ENCODE measurements at places on chromosomes 2 and 18. TPM values are rescaled to one million over a fixed set of nuclear protein-coding genes. Genes with fewer than 3 reads are reported as not detected.

Gene SERPINB3
- not detected for total RNA-seq

Gene FBXO48
- 0.60 TPM for total RNA-seq

Gene METTL21A
- total RNA-seq = 4.2 TPM

Gene GPR35
- total RNA-seq = 0.35 TPM

Gene SLC11A1
- total RNA-seq = 1.2 TPM

Gene CYB5A
- 176 TPM for total RNA-seq

Gene MSTN
- total RNA-seq = not detected

Gene AFF3
- 0.19 TPM for total RNA-seq

Gene SLC35F5
- total RNA-seq = 41.4 TPM

Gene ATL2
- 30.1 TPM for total RNA-seq

Gene IL36G
- total RNA-seq = not detected

Gene RAB17
- 22.7 TPM for total RNA-seq

Gene TUBA3E
- total RNA-seq = not detected

Gene SCN3A
- total RNA-seq = 1.2 TPM

Gene MEMO1
- total RNA-seq = 20.4 TPM

Gene NTSR2
- total RNA-seq = not detected

Gene CACNB4
- 1.3 TPM for total RNA-seq

Gene REG3A
- total RNA-seq = 72.7 TPM

Gene PCARE
- total RNA-seq = not detected

Gene PAIP2B
- 53.1 TPM for total RNA-seq

Gene SNED1
- 9.4 TPM for total RNA-seq

Gene CCDC178
- total RNA-seq = 1.2 TPM

Gene ERFE
- total RNA-seq = 0.88 TPM

Gene BOLL
- total RNA-seq = not detected
